ENCODE measurements at places on chromosomes 12 and 14.

- DNase-seq, result no peak
Observed at GRCh38 chr12:115572440-115572839, 705.1 kb downstream of the MED13L start.

- no peak for DNase-seq
Observed at GRCh38 chr12:32680787-32681186, 1.7 kb downstream of the DNM1L start.

DNA sequence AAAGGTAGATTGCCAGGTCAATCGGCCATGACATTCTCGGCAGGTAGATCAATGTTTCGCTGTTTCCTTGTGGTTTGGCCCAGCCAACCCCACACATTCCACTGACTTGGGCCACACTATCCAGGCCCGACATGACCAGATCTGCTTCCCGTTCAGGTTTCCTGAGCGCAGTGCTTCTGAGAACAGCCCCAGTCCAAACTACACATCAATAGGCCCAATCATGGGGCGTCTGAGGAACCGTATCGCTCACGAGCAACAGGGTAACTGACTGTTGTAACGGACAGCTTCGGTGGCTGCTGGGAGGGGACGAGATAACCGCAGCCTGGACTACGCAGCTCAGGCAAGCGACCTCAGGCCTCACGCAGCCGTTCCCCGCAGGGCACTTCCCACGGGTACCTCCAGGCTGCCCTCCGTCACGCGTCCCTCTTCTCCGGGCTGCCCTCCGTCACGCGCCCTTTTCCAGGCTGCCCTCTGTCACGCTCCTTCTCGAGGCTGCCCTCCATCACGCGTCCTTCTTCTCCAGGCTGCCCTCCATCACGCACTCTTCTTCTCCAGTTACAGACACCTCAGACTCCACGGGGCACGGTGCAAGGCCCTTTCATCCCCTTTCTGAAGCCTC is 14.7 kb downstream of the ZNF605 start:
- DNase-seq, result no peak

GRCh38 chr12:4762773-4763172 is 42.6 kb downstream of the GALNT8 start:
- no peak for DNase-seq

DNA sequence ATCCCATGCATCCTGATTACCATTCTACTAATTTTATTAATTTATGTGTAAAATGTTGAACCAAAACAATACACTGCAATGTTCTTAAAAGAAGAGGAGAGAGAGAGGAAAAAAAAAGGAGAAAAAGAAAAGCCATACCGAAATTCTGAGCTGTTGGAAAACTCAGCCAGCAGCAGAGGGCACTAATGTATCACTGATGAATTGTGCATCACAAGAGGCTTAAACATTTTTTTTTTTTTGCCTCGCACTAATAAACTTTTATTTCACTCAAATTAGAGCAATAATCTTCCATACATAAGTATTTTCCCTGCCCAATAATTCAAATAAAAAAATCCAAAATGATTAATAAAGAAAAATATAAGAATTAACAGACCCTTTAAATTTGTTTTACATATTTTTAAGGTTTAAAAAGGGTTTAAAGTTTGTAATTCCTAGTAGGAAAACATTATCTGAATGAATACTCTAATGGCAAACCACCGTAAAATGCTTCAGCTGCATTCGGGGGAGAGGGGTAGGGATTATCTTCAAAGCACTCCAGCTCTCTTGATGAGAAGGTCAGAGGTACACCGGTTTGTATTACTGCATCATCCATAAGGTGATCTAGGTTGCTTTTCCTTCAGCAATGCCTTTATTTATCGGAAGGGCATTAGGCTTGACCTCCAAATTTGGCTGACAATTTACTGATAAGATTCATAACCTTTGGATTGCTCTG is 41.9 kb downstream of the ATP23 start:
- no peak for DNase-seq

DNA sequence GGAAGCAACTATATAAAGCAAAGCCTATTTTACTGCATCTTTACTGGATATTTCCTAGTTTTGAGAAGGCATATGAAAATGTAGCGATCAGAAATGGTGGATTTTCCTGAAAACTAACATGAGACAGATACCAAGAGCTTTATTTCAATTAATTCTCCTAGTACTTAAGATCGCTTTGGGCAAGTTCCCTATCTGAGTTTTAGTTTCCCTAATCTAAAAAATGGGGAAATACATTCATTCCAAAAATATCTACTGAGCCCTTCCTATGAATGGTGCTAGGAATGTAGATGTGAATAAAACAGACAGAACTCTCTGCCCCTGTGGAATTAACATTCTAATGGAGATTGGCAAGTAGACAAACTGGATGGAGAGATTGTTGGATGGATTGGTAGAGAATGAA is 8.4 kb downstream of the CATSPERB start:
- DNase-seq, result no peak

- no peak for DNase-seq
Observed at GRCh38 chr12:117069926-117070900, 29.0 kb downstream of the TESC start.

DNA sequence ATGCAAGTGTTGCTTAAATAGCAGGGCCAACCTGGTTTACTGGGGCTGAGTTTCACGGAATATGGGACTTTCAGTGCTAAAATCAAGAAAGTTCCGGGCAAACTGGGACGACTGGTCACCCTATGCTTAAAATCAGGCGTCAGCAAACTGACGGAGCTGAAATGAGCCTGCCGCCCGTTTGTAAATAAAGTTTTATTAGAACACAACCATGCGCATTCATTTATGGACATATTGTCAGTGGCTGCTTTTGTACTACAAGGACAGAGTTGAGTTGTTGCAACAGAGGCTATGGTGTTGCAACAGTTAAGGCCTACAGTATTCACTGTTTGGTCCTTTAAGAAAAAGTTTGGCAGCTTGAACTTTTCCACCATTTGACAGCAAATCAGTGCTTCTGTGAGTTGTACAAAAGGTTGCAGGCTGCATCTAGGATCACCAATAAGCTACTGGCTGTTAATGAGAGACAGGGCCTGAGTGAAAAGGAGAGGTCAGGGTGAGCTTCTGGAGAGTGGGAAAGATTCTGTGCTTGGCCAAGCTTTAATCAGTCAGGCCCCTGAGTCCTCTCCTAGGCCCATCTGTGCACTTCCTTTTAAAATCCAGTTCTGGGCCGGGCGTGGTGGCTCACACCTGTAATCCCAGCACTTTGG is 13.3 kb downstream of the SELPLG start:
- DNase-seq, result no peak

DNA sequence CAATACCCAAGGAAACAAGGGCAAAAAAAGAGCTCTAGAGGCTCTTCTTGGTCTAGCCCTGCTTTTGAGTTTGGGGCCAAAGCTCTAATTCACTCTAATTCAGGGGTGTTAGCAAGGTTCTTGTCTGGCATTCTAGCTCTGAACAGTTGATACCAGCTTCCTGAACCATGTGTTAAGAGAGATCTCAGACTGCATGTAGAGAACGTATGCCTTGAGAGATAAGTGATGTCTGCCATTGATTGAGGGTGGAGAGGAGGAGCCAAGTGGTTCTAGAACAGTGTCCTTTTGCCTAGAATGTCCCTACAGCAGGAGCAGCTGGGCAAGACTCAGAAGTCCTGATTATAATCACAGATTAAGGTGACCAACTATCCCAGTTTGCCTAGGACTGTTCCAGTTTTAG is 18.2 kb upstream of the POC1B start:
- DNase-seq, result no peak

GRCh38 chr12:85089792-85090191 is 53.6 kb downstream of the LRRIQ1 start:
- no peak for DNase-seq

GRCh38 chr12:91335699-91336098 is 153.1 kb upstream of the DCN start:
- no peak for DNase-seq

DNA sequence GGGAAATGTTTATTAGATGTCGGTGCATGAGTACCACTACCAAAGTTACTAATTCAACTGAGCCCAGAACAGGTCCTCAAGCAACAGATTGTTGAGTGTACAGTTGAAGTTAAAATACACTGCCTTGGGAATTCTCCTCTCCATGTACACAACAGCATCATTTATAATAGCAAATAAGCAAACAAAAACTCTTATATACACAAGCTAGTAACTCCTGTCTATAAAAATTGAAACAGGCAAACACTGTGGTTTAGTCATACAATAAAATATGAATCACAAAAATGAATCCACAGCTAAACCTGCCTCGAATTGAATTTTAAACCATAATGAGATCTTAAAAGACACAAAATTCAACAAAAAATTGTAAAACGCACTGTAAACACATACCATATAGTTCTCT is 681.1 kb downstream of the C12orf50 start:
- DNase-seq, result no peak

GRCh38 chr14:70697701-70698100 is 56.0 kb downstream of the TTC9 start:
- DNase-seq, result no peak

DNA sequence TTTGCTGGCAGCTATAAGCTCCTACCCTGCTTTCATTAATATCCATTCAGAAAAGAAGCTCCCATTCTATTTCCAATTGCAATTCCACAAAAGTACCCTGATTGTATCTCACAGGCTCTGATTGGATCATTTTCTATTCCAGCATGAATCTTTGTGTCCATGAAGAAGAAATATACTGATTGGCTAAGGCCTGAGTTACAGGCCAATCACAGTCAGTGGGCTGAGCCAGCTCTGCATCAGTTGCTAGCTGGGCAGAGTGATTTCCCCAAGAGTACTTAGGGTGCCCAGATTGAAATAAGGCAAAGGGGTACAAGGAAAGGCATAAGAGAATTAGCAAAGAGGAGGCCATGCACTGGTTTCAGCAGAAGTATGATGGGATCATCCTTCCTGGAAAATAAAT is 14.4 kb downstream of the ART4 start:
- no peak for DNase-seq

DNA sequence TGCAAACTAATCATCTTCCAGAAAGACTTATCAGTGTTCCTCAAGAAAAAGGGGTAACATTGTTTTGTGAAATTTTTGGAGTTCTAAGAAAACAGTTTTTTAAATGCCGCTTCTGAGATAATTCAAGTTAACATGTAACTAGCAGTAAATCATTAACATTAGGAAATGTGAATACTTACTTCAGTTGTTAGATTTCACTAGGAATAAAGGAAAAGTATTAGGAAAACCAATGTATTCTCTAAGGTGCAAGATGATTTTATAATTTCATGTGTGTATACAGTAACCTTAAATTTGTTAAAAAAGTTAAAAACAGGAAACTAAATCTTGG is 36.8 kb downstream of the PAPOLA start:
- no peak for DNase-seq
